T-helper 2 cell treated with Interferon-gamma antibody and Interleukin-4, amounts not matched to agents 5 μg/mL and 100 μg/mL, for 36 hours (primary cell): ENCODE measurements at places on chromosomes 7 and 10.

DNA sequence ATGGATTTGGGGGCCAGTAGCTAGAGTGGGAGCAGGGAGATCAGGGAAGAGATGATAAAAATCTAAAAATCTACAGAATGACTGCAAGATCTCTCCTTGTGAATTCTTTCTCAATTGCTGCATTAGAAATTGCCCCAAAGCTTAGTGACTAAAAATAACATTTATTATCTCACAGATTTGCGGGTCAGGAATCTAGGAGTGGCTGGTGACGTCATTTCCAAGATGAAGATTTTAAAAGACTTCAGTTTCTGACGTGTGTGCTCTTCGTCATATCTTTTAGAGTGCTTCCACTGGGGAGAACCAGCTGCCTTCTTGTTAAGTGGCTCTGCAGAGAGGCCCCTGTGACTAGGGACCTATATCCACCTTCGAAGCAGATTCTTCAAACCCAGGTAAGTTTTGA is 112.6 kb downstream of the DGKI start:
- DNase-seq = no peak

- DNase-seq = no peak
Measured at GRCh38 chr7:52648872-52649271, 386.6 kb upstream of the POM121L12 start.

DNA sequence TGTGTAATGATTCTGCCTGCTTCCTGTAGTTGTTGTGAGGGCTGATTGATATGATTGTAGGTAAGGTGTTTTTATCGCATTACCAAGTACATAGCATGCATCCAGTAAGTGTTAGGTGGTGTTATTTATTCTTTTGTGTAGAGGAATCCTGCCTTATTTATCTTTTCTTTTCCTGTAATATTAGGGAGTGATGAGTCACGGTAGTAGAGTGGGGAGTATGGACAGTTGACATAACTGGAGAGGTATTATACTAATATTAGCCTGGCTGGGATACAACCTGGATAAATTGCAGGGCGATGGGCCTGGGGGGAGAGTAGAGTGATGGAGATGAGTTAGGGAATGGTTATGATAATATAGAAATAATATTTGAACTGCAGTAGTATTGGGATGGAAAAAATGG is 9.8 kb downstream of the SDK1 start:
- DNase-seq = no peak

GRCh38 chr10:126204320-126204719 is 184.0 kb downstream of the ADAM12 start:
- no peak for DNase-seq

- no peak for DNase-seq
Measured at GRCh38 chr10:12709000-12709401, 292.5 kb downstream of the CCDC3 start.

DNA sequence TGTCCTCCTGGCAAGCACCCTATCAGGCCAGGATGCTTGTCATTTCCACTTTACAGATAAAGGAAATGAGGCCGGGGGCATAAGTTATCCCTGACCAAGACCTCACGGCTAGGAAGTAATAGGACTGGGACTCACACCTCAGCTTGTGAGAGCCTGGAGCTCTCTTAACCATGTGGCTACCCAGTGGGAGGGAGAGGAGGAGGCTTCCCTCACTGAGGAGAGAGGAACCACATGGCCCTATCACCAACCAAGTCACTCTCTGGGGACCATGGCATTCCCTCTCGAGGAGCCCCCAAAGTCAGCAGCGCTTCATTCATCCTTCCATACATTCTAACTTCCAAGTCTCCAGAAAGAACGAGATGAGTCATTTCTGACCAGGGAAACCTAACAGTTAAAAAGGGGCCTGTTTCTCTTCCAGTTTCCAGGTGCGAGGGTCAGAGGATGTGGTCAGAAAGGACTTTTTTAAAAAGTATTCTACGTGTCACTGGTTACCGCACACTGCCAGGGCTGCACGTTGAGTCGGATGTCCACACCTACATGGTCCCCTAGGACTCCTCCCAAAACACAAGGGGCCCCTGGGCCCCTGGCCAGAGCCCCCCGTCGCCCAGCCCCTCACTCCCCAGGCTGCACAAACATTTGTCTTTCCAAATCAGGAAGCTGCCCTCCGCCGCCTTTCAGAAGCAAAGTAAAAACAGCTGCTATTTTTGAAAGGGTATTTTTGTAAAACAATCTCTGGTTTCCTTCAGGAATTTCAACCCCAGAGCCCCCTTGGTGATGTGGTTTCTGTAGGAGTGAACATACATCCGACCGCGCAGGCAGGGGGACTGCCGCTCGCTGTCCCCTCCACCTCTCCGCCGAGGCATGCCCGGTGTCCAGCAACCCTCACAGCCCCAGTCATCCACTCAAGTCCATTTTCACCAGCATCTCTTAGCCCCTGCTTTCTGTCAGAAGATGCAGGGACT is 128.2 kb upstream of the CHST15 start:
- no peak for DNase-seq

GRCh38 chr7:40700653-40701421 is 566.0 kb downstream of the SUGCT start:
- DNase-seq = peak; percentile 23

- DNase-seq = no peak
Measured at GRCh38 chr10:47400251-47400650, 16.2 kb upstream of the ZNF488 start.

GRCh38 chr10:97095701-97096260 is 90.0 kb downstream of the SLIT1 start:
- no peak for DNase-seq

DNA sequence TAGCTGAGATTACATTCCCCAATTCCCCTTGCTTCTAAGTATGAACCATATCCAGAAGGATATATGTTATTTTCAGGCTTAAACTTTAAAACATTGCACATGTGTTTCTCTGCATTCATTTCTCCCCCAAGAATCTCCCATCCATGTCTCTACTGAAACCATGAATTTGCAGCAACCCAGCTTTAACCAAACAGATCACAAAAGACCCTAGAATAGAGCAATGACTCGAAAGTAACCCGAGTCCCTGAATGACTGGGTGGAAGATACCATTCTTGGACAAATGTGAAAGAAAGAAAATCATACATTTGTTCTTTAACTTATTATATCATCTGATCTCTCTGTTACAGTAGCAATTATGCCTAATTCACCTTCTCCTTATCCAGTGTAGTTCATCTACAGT is 278.7 kb downstream of the IPMK start:
- DNase-seq = no peak

- DNase-seq = no peak
Measured at GRCh38 chr10:113665806-113666354, 2.0 kb upstream of the NRAP start.

- DNase-seq = no peak
Measured at GRCh38 chr10:113503930-113504329, 48.9 kb upstream of the HABP2 start.

- no peak for DNase-seq
Measured at GRCh38 chr10:103676851-103677417, 178.4 kb downstream of the SH3PXD2A start.

DNA sequence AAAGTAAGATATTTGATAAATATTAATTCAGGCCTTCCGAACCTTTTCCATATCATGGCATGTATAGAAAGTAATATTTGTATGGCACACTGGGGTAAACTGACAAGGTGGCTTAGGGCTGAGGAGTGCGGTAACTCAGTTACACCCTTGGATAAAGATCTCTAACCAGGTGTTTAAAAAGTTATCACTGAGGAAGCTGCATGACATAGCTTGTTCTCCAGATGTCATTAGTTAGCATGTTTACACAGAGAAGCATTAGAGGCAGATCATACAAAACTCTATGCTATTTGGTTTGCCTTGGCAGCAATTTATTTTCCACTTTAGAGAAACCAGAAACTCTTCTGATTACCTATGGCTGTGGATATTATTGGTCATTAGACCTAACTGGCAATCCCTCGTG is 118.2 kb downstream of the ST7 start:
- no peak for DNase-seq

DNA sequence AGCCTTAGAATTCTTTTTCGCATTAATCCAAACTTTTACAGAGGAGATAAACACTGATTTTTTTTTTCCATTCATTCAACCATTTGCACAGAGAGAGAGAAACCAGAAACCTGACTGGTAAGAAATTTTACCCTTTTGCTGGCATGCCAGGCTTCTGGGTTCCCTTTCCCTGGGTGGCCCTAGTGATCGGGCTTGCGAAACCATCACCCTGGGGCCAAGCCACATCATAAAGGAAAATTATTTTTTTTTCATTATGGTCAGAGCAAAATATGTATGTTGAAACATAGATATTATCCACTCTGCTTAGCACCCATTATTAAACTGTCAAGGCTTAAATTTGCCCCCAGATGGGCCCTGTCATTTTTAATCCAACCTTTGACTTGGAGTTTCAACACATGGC is 55.4 kb upstream of the INHBA start:
- DNase-seq = no peak
